Activated gamma-delta T cell treated with Interleukin-2 at 50 U/mL for 16 hours (primary cell): ENCODE measurements at places on chromosomes 1 and 21.

GRCh38 chr1:110170766-110171733 is 20.8 kb downstream of the SLC6A17 start:
- no peak for DNase-seq

- no peak for DNase-seq
These were observed 9.4 kb upstream of the VAMP4 start for GRCh38 chr1:171751221-171751620.

DNA sequence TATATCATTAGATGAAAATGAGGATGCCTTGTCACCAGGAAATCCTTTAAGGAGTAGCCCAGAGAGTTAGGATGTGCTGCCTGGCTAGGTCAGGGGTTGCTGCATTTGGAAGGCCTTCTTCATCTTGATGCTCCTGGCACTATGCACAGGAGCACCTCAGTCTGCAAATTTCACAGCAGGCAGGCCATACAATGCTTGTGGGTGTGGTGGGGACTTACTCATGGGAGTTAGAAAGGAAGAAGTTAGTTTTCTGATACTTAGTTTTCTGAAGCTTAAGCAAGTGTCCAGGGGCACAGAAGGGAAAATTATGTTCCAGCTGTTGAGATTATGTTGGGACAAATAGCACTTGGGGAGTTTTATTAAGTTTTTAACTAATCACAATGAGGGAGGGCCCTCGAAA is 11.4 kb downstream of the HLX start:
- DNase-seq, result no peak

- no peak for DNase-seq
These were observed 614.3 kb downstream of the NCAM2 start for GRCh38 chr21:21612466-21612865.

- DNase-seq, result no peak
These were observed 16.4 kb downstream of the CADM3 start for GRCh38 chr1:159187647-159188374.

DNA sequence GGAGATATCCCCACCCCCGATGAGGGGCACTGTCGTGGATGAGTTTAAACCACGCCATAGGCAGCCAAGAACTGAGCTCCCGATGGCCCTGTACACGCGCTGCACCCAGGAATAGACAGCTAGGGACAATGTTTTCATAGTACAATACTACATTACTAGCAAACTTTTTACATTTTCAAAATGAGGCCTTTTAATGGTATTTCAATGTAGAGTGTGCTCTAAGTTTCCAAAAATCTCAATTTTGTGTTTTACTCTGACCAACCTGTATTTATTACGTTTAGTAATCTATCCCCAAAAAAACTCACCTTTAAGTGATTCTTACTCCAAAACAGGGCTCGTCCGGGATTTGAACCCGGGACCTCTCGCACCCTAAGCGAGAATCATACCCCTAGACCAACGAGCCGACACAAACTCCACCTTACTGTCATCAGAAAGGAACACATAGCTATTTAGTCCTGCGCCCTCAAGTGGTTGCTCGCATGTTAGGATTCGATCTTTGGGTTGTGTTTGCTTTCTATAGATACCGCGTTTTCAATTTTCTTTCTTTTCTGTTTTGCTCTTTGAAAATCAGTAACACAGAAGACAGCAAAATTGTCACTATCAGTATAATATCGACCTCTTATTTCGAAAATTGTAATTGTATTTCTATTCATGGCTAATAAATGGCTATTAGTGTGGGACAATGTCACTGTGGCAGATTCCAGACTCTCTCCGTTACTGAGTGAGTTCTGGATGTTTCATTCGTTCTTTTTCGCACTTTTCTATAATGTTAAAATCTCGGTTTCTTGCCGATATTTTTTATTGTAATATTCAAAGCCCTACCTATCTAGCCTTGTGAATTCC is 6.4 kb upstream of the MPZL1 start:
- peak; percentile 83 for DNase-seq

- DNase-seq, result no peak
These were observed 65.4 kb downstream of the UBIAD1 start for GRCh38 chr1:11338284-11338924.

GRCh38 chr1:26401891-26402290 is 8.7 kb upstream of the LIN28A start:
- DNase-seq, result no peak

DNA sequence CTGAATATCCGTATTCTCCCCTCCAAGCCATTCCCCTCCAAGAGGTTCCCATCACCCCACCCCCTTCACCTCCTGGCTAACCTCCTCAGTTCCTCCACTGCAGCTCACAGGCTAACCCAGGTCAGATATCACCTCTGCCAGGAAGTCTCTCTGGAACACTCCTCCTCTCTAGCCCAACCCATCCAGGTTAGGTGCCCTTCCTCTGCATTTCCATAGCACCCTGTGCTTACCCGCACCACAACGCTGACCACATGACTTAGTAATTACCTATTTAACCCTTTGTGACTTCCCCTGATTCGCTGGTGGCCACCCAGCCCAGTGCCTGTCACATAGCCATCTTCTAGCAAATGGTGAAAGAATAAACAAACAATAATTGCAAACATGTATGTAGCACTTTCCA is 49.5 kb upstream of the IFFO2 start:
- DNase-seq, result no peak

- no peak for DNase-seq
These were observed 16.8 kb downstream of the SZRD1 start for GRCh38 chr1:16383888-16384287.

DNA sequence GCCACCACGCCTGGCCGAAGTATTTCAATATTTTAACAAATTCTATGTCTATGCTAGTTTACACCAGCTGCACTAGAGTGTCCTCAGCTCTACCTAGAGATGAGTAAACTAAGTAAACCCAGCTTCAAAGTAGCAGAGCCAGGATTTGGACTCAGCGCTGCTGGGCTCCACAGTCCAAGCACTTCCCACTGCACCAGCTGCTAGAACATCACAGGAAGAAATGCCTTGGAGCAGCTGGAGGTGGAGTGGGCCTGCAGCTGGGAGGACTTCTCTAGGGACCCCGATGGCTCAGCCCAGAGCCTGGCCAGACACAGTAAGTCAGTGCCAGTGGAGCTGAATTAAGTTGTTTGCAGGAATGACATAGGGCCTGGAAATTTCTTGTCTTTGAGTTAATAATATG is 10.2 kb upstream of the SMIM12 start:
- DNase-seq, result no peak

- no peak for DNase-seq
These were observed 110.8 kb downstream of the TSEN15 start for GRCh38 chr1:184162281-184162680.

DNA sequence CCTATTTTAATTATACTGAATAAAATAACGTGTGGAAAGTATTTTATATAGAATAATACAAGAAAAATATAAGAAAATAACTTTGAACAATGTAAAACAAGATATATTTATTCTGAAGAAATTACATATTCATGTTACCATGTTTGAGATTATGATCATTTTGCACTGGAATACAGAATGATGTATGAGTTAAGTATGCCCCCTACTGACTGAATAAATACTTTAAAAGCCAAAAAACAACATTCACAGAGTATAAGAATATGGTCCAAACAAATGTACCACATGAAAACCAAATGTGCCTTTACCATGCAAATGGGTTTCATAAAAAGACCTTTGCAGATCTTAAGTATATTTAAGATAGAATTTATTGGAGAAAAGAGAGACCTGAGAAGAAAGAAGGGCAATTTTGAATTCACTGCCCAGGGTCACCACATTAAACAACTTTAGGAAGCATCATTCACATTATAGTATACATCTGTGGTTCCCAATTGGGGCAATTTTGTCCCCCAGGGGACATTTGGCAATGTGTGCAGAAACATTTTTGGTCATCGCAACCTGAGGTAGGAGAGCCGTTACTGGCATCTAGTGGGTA is 136.6 kb upstream of the GFI1 start:
- DNase-seq, result no peak

- DNase-seq, result no peak
These were observed 6.9 kb downstream of the ERRFI1 start for GRCh38 chr1:8019229-8019620.

DNA sequence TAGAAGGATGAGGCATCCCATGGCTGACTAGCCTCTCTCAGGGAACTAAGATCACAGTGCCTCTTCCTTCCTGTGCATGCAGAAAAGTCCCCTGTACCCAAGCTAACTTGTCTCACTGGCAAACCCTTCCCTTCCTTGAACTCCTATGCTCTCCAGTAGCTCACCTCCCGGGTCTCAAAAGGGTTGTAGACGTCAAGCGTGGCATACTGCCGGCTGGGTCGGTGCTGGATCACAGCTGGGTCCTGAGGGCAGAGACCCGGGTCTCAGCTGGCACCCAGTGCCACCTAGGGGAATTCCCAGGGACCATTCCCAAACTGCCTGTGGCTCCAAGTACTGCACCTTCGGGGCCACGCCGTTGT is 688 bp downstream of the SCAMP3 start:
- DNase-seq, result no peak

GRCh38 chr1:43975249-43975961 is 645 bp downstream of the ATP6V0B start:
- DNase-seq, result peak; percentile 28

GRCh38 chr1:56901716-56902115 is 47.1 kb downstream of the C8A start:
- DNase-seq, result no peak

DNA sequence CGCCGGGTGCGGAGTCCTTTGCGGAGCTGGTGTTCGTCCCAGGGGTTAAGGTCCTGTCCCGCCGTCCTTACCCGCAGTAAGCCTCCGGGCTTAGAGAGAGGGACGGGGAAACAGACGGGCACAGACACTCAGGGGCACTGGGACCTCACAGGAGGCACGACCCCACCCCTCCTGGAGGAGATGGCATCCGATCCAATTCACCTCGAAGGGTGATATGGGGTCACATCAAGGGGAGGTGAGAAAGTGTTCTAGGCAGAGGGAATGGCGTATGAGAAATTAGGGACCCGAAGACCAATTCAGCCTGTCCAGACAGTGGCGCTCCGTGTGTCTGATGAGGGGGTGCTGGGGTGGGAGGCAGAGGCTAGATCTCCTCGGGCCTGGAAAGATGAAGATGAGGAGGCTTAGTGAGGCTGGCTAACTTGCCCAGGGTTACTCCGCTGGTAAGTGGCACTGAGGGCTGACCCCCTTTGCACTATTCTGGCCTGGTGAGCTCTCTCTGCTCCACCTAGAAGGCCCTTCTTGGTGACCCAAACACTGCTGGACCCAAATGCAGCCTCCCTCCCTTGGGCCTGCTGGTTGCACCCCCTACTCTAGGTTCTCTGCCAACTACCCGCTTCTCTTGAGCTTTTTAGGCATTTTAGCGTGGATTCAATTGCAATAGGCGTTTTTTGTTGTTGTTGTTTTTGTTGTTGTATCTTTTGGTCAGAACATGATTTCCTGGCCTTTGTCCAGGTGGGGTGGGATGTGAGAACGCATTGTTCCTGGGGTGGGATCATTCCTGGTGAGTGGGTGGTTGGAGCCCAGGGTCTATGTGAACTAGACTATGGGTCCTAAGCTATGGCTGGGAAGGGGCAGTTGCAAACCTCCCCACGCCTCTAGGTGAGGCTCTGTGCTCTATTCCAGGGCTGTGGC is 12.3 kb downstream of the BTBD19 start:
- DNase-seq, result no peak

GRCh38 chr1:111214074-111214801 is 13.3 kb upstream of the CHI3L2 start:
- no peak for DNase-seq
